ENCODE measurements at places on chromosomes 2 and 18.

- DNase-seq: no peak
Observed at GRCh38 chr2:234788841-234789240, 163.0 kb upstream of the SH3BP4 start.

DNA sequence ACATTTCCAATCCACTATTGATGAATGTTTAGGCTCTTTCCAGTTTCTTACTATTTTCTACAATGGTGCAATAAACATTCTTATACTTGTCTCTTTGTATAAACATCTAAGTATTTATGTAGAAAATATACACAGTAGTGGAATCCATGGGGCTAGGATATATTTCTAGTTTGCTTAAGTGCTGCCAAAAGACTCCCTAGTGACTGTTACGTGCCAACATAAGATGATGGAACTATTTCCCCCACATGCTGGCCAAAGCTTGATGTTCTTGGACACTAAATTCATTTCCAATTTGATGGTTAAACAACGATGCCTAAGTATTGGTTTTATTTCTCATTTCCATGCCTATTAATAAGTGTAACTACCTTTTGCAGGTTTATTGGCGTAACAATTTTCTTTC, 378.4 kb upstream of the HNRNPA3 start:
- no peak for DNase-seq

GRCh38 chr2:217988840-217989204, 14.0 kb downstream of the TNS1 start:
- no peak for DNase-seq

DNA sequence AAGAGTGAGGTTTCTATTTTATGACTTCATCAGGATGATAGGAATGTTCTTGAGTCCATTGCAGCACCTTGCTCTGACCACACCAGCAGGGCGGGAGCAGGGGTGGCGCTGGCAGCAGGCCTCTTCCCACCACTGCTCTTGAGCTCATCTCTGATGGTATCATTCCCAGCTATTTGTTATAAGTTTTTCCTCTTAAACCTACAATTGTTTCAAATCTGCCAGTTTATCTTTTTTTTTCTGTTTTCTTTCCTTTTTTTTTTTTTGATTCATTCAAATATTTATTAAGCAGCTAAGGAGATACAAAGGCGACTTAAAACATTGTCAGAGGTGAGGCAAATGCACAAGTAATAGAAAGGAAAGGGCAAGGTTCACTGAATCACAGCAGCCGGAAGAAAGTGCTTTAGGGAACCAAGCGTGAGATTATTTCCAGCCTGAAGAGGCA, 28.7 kb downstream of the NIFK start:
- no peak for DNase-seq

DNA sequence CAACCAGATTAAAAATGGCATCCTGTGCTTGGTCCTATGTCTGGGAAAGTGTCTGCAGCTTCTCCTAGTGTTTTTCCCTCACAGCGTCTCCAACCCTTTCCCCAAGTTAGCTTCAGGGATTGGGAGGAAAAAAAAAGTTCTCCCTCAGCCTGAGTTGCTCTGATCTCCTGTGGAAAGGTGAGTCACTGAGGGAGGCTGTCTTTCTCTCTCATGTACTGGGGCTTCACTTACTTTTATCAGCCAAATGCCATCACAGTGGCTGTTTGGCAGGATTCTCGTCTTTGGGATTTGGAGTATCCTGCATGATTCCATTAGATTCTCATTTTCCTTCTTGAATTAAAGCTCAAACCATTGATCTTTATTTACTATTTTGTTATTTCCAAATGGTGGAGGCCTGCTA, 18.1 kb downstream of the GTF2A1L start:
- DNase-seq: no peak

- DNase-seq: no peak
Observed at GRCh38 chr18:77008576-77009315, 123.8 kb downstream of the MBP start.

GRCh38 chr18:24472591-24472990, 12.2 kb downstream of the HRH4 start:
- DNase-seq: no peak

Measured in CD4-positive, alpha-beta T cell treated with Interleukin-2 at 100 ng/mL for 4 hours (primary cell).